ENCODE measurements at places on chromosomes 5 and 9.

- DNase-seq, result no peak
Measured at GRCh38 chr9:17832812-17833211, 253.9 kb downstream of the SH3GL2 start.

- no peak for DNase-seq
Measured at GRCh38 chr5:173498286-173498685, 118.2 kb downstream of the BOD1 start.

DNA sequence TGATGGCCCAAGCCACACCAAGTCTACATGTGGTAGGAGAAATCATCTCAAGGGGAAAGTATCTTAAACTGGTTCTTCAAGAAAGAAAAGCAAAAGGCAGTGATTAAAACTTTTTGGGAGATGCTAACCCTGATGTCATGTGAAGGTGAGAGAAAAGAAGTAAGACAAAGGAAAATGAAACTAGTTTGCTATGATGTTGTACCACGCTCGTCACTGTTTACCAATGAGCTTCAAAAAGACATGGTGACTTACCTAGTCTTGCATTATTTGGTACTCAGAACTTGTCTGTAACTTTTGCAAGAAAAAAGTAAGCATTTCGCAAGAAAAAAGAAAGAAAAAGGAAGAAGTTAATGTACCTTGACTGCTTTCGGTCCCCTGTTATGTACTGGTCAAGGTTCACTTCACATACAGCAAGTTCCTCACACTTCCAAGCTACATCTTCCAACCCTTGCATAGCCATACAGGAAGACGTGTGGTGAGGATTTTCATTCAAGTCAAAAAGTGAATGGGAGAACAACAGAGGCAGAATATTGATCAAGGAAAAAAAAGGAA is 739.3 kb downstream of the NR2F1-AS1 start:
- no peak for DNase-seq

DNA sequence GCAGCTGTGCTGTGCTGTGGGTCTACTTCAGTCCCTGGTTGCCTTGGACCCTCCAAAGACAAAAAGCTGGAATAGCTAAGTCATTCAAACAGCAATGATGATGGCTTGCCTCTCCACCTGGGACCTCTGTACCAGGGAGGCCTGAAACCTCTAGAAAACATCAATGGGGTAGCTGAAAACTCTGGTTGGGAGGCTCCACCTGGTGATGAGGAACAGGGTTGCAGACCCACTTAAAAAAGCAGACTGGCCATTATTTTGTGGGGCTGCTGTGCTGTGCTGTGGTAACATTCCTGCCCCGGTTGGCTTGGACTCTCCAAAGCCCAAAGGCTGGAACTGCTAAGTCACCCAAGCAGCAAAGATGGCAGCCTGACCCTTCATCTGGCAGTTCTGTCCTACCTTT is 839.3 kb upstream of the ARRDC3 start:
- no peak for DNase-seq

GRCh38 chr5:96058084-96058483 is 96.4 kb upstream of the ELL2 start:
- DNase-seq, result no peak

GRCh38 chr5:143893638-143894037 is 81.7 kb downstream of the HMHB1 start:
- DNase-seq, result no peak

- peak; percentile 28 for DNase-seq
Measured at GRCh38 chr9:15824310-15824709, 271.5 kb downstream of the CCDC171 start.

GRCh38 chr5:109935833-109936490 is 246.2 kb downstream of the MAN2A1 start:
- no peak for DNase-seq

GRCh38 chr5:40499007-40499406 is 180.7 kb upstream of the PTGER4 start:
- DNase-seq, result no peak

GRCh38 chr9:108934323-108934893 is at the start of gene ABITRAM:
ABITRAM (plus strand) TSS chr9:108934400; CDS start chr9:108934487, 87 bp downstream.
- peak; percentile 72 for DNase-seq

GRCh38 chr5:14174230-14174636 is 31.1 kb downstream of the TRIO start:
- no peak for DNase-seq

- no peak for DNase-seq
Measured at GRCh38 chr5:52710310-52710971, 77.3 kb upstream of the ITGA1 start.

- no peak for DNase-seq
Measured at GRCh38 chr9:108489567-108489966, 366.2 kb downstream of the ACTL7B start.

DNA sequence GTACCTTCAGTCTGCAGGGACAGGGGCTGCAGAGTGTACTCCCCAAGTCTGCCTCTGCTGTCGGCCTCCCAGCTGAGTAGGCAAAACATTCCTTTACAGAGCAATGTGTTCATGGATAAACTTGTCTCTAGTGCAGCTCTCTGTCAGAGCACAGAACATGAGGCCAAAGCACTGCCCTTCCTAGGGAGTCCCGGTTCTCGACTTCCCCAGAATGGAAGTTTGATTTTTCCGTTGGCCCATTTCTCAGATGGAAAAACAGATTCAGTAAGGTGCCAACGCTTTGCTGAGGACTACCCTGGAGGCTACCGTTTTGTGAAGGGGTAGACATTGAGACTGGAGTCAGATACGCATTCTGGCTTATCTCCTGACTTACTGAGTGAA is 422 bp upstream of the TRIM32 start:
- peak; percentile 10 for DNase-seq

DNA sequence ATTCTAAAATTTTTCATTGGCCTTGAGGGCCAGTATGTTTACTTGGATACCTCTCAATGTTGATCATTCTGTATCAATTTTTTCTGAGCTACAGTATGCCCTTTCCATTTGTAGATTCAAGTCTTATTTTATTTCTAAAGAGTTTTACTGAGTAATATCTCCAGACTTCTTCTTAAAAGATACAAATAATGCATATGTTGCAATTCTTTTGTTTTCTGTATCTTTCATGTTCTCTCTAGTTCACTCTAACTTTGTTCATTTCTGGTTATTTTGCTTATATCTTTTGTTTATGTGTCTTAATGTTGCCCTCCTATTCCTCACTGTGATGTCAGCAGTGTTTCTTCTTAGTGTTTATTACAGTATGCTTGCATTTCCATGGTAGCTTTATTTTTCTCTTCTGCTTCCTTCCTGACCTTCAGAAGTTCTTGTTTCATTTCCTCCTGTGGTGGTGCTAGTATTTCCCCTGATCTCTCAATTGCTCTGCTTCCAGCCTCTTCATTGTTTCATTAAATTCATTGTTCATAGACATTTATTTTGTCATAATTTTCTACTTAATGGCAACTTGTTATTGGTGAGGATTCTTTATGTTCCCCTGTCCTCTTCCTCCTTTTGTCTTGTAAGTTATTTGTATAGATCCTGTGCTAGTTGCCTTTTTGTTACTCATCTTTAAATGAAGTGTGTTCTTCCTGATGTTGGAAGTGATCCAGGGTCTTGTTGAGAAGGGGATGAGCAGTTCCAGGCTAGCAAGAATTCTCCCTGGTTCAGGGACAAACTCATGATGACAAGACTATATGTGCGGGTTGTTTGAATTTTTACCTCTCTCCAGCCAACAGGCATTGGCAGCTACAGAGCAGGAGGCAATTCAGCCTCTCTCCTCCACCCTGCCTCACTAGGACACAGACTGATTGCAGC is 160.8 kb downstream of the DEPDC1B start:
- no peak for DNase-seq

DNA sequence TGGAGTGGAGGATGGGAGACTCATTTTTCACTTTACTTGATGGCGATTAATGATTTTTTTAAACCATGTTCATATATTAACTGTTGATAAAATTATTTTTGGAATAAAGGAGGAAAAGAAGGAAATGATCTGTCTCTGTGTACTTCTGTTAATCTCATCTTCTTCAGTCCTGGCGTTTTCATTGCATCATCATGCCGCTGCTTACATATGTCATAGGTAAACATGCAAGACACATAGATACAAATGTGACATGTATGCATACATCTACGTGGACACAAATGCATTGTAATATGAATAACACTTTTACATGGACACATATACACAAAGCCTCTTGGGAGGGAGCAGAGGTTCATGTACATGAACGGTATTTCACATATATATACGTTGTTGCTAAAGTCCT is 10.0 kb downstream of the TMEM174 start:
- no peak for DNase-seq

GRCh38 chr5:16067415-16067814 is 112.2 kb downstream of the MARCHF11 start:
- no peak for DNase-seq

DNA sequence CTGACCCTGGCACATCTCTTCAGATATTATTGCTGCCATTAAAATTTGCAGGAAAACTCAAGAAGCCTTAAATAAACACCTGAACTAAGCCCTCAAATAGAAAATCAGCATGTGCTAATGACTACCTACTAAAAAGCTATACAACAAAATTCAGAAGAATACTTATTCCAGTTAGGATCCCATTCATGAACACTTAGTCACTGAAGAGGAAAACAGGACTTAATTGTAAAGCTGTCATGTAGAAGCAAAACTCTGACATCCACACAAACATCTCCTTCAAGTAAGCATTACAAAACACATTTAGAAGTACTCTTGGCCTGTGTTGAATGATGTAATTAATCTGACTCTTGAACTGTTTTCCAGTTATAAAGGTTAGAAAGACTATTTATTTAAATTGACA is 19.9 kb downstream of the ELL2 start:
- no peak for DNase-seq

DNA sequence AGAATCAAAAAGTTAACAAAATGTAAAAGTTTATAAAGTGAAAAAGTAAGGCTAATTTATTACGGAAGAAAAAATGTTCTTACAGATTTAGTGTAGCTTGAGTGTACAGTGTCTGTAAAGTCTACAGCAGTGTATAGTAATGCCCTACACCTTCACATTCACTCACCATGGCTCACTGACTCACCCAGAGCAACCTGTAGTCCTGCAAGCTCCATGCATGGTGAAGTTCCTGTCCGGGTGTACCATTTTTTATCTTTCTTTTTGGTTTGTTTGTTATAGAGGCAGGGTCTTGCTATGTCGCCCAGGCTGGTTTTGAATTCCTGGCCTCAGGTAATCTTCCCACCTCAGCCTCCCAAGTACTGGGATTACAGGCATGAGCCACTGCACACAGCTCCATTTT is 93.6 kb downstream of the MED27 start:
- DNase-seq, result no peak

DNA sequence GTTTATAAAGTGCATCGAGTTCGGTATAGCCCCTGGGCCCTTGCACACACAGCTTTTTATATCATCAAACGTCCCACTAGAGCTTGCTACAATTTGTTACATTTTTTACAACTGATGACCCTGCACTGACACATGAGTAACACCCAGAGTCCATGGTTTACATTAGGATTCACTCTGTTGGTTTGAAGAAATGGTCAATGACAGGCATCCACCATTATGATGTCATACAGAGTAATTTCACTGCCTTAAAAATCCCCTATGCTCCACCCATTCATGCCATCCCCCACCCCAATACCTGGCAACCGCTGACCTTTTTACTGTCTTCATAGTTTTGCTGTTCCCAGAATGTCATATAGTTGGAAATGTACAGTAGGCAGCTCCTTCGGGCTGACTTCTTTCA is 130.2 kb downstream of the MED10 start:
- no peak for DNase-seq

DNA sequence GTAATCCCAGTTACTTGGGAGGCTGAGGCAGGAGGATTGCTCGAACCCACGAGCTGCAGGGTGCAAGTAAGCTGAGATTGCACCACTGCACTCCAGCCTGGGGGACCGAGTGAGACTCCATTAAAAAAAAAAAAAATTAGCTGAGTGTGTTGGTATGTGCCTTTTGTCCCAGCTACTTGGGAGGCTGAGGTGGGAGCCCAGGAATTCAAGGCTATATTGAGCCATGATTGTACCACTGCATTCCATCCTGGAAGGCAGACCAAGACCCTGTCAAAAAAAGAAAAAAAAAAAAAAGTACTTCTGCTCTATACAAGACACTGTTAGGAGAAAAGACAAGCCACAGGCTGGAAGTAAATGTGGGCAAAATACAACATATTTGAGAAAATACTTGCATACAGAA is 68.5 kb upstream of the FBXW11 start:
- no peak for DNase-seq

GRCh38 chr9:83956436-83957247 is 23.4 kb downstream of the HNRNPK start:
- peak; percentile 85 for DNase-seq

- no peak for DNase-seq
Measured at GRCh38 chr5:121105921-121106320, 641.8 kb downstream of the PRR16 start.

DNA sequence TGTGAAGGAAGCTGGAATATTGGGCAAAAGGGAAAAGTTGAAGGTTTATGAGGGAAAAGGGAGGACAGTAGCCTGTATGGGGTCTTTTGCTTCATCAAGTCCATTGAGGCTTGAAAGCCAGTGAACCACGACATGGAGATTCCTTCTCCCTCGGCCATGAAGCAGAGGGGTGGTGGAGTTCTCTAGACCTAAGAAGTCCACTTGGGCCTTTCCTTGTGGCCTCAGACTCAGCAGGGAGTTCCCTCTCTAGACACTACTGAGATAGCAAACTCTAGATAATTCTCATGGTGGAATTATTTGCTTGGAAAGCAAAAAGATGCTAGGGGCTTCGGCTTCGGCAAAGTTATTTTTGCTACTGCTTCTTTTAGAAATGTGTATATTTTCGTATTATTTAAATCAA is 78.5 kb downstream of the FOXD1 start:
- DNase-seq, result no peak

DNA sequence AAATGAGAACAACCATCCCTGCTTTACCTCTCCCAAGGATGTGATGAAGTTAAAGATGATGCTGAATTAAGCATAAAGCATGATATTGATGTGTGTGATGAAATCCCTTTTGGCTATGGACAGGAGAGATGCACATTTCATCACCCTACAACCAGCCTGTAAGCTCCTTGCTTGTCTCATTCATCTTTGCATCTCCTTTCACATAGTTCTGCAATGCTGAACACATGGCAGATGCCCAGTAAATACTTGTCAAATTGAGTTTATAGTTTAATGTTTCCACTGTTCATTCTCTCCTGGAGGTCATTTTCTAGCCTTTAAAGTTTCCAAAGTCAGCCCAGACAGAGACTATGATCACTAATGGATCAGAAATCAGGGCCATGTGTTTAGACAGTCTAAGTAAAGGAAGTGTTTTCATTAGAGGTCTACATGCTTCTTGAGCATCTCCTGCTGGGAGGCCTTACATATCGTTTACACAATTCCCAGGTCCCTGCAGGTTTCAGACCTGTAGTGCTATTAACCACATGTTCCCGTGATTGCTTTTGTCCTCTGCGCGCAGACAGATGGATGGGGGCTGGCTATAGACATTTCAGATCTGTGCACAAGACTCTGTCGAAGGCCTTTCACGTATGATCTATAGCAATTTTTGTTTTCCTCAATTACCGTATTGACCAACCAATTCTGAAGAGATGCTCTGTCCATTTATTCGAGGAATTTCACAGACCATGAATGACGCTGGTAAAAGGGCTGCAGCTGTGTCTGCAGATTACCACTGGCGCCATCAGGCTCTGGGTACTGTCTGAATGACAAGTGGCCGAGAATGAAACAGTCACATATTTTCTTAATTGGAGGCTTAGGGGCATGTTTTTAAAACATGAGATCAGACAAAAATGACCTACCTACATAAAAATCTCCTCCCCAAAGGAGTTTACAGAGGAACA is 49.0 kb upstream of the CKMT2 start:
- DNase-seq, result no peak

- DNase-seq, result no peak
Measured at GRCh38 chr5:51194671-51195070, 188.6 kb upstream of the ISL1 start.

All from HepG2 (cell line).